ENCODE measurements at places on chromosomes 7 and 10.

DNA sequence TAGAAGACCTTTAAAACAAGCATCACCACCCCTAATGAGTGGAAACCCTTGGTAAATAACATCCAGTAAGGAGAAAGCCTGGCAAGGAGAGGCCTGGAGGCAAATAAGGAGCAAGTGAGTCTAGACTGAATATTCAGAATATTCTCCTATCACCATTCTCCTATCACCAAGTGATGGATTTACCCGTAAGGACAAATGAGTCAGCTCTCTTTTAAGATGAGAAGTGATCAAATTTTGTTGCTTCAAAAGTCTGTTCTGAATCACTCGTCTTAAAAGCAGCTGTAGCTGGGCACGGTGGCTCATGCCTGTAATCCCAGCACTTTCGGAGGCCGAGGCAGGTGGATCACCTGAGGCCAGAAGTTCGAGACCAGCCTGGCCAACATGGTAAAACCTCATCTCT, 28.4 kb downstream of the KIAA1549 start:
- DNase-seq: no peak

DNA sequence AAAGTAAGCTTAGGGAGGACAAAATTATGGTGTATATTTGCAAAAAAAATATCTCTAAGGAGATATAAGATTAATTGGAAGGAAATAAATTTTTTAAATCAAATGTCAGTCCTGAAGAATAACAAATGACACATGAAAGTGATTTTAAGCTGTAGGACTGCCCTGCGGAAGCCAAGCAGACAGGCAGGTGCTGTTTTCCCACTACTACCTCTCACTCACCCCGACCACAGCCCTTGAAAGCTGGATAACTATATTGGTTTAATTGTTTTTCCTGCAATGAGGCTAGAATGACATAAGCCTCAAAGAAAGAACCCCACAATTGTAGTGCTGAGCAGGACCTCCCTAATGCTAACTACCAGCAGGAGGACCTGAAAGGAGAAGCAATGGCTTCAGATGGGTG, 68.6 kb upstream of the VIPR2 start:
- no peak for DNase-seq

DNA sequence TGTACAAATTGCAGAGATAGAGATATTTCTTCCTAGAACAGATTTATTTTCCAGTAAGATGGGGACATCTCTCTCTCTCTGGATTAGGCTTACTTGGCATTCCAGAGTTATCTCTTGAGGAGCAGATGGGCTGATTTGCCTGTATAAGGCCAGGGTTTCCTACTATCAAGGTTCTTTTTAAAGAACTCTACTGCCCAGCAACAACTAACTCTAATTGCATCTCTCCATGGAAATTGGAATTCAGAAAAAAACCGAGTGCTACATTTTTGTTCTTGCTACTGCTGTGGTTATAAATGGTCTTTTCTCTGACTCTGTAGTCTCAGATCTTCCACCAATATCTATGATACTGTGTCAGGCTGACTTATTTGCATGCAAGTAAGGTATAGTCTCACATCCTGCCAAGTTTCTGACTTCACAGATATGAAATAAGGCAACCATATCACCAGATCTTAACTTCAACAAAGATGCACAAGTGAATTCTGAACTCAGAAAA, 161.1 kb downstream of the CRPPA start:
- no peak for DNase-seq

- no peak for DNase-seq
These were observed 272.1 kb downstream of the BMPER start for GRCh38 chr7:34177476-34177875.

DNA sequence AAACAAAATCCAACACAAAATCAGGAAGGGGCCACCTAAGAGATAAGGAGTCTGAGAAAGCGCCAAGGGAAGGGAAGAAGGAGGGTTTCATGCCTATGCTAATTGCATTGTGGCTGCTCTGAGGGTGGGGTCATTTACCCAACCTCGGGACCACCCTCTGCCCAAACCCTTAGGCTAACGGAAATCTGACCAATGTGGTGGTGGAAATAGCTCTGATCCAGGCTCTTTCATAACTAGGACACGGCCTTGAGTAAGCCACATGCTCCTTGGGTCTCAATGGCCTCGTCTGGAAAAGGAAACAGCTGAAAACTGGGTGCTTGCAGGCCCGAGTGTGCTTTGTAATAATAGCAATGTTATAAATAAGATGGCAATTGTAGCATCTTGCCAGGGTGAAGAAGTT, 14.9 kb upstream of the SRGN start:
- no peak for DNase-seq

DNA sequence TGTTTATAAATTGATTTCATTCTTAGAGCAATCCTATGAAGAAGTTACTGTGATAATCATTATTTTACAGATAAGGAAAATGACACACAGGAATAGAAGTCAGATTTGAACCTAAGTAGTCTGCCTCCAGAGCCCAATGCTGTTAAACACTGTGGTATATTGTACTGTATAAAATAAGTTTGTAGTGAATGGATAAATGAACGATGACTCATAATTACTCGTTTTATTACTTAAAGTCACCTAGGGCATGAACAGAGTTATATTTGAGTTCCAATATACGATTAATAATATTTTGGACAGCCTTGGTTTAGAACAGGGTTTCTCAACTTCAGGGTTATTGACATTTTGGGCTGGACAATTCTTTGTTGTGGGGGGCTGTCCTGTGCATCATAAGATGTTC, 7.8 kb upstream of the BTRC start:
- no peak for DNase-seq

DNA sequence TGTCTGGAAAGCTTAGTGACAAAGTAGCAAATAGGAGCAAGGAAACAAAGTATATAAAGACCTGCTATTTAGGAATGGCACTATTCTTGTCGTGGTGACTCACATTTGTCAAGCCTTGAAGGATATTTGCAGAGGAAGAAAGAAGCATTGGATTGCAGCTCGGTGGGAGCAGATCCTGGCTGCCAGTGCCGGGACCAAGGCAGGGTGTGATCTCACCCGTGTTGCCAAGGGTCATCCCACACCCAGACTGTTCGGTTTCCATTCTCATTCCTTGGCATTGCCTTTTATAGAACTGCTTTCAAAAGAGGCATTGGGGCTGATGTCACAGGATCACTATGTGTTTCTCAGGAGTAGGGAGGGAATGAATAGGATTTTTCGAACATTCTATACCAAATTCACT, 176.2 kb downstream of the GALNT17 start:
- DNase-seq: no peak

DNA sequence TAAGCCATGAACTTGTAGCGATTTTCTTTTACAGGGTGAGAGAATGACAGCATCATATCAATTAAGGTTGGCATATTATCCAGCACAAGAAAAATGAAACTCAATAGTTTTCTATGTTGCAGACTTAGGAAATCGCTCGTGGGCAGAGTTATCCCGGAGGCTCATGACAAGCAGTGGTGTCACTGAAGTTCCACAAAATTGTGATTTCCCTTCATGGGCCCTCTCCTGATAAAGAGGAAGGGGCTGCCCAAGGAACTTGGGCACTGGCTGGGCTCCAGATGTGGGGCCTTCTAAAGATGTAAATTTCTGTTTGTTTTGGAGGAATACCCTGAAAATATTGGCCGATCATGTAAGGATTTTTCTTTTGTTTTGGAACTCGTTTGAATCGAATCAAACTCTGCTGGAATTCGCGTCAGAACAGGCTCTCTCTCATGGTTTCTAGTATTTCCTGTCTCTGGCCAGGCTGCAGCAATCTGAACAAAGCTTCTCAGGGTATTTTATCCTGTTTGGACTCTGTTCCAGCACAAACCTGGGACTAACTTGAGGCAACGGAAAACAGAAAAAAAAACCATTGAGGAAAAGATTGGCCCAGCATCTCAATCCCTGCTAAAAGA, 340.6 kb upstream of the NRP1 start:
- DNase-seq: no peak

DNA sequence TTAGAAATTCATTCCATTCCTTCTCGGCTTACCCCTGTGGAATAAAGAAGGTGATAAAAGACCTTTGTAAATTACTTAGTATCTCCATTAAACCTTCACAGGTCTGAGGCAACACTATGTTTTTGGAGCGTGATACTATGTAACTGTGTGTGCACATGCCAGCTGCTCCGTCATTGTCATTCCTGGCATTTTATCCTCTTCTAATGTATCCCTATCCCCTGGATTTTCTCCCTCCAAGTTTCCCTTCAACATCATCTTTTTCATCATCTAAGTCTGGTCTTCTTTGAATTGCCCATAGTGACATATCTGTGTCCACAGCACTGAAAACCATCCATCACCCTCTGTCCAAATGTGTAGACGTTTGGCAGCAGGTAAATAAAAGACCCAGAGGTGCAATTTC, 125.7 kb downstream of the TEX36 start:
- DNase-seq: no peak

- no peak for DNase-seq
These were observed 9.8 kb upstream of the SP8 start for GRCh38 chr7:20796500-20796899.

- no peak for DNase-seq
These were observed 2.7 kb upstream of the CALML5 start for GRCh38 chr10:5502061-5502521.

GRCh38 chr7:40623863-40624262, 489.1 kb downstream of the SUGCT start:
- DNase-seq: no peak

- DNase-seq: no peak
These were observed 126.6 kb downstream of the CCDC71L start for GRCh38 chr7:106534271-106534846.

DNA sequence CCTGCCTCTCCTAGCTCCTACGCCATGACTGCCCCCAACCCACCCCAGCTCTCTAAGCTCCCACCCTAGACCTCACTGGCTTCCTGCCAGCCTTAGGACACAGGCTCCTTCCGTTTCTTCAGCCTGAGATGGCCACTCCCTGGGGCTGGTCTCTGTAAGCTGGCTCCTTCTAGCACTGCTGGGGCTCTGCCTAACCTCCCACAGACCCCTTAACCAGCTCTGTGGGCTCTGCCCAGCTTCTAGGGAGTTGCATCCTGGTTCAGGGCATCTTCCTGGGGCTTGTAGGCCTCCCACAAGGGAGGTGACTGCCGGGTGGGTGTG, 478.6 kb upstream of the KLF6 start:
- no peak for DNase-seq

- DNase-seq: no peak
These were observed 203.9 kb upstream of the NEBL start for GRCh38 chr10:21100871-21101514.

GRCh38 chr10:6002809-6003510, 25.6 kb upstream of the IL15RA start:
- DNase-seq: no peak

DNA sequence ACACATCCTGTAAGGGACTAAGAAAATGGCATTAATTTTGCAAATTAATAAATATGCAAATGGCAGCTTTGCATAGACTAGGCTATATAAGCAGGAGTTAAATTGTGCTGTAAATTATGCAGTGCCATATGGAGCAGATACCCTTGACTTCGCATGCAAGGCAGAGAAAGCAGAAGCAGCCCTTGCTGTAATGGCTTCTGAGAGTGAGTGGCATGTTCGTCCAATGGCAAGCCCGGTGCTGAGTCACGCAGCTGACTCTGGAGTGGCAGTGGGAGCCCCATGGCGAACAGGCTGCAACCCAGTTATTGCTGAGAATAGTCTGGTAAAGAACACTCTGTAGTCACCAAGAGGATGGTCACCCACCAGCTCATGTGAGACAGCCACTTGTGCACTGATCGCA, 1186.5 kb downstream of the TYW1 start:
- peak; percentile 30 for DNase-seq

DNA sequence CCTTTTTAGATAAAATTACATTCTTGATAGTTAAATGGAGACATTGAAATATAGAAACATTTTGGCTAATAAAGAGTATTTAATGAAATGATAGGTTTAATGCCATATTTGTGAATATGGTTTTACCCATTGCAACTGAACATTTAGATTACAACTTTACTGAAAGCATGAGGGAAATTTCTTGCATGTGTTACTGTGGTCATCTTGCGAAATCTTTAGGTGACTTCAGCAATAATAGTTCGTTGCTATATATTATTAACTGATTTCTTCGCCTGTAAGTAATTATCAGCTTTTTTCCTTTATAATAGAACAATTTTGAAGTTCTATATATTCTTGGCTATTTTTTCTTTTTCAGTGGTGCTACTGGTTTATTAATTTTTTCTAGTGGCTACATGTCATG, 83.2 kb downstream of the MLLT10 start:
- no peak for DNase-seq

DNA sequence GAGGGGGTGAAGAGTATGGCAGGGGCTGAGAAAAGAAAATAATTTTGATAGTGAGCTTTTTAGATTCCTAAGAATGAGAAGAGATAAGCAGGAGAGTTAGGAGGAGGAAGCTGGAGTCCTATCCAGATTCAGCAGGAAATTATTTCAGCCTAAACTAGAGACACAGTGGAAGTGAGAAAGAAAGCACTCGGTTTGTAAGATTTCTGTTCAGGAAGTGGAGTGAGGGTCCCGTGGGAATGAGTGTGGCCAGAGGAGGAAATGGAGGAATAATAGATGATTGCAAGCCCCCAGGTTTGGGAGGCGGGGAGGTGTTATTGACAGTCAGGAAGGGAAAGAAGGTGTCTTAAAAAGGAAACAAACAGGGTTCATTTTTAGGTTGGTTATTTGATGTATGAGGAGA, 84.8 kb upstream of the NRP1 start:
- DNase-seq: no peak

DNA sequence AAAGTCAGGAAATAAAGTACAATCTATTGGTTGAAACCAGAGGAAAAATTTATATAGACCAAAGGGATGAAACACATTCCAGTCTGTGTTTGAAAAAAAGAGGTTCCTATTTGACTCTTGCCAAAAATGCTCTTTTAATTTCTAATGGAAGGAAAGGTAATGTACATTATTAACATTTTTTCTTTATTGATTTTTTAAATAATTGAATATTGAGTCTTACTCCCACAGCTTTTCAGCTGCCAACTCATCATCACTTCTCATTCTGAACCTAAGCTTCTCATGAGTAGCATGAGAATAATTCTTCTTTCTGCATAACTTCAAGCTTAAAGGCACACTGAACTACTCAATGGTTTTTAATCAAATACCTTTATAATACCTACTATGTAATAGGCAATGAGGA, 49.8 kb upstream of the FHIP2A start:
- no peak for DNase-seq

GRCh38 chr7:12594122-12594897, 23.8 kb downstream of the SCIN start:
- DNase-seq: no peak

DNA sequence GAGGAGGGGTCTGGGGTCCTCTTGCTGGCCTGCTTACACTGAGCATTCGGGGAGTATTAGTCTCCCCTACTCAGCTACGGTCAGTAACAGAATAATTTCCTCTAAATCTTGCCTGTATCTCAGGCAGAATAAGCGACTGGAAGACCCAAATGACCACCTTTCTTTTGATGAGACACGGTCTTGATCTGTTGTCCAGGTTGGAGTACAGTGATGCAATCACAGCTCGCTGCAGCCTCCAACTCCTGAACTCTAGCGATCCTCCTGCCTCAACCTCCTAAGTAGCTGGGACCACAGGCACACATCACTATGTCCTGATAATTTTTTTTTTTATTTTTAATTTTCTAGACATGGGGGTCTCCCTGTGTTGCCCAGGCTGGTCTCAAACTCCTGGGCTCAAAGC, 17.2 kb downstream of the CCL24 start:
- DNase-seq: no peak

- no peak for DNase-seq
These were observed 10.2 kb downstream of the GIGYF1 start for GRCh38 chr7:100683659-100684533.

GRCh38 chr7:29445736-29446135, 117.9 kb upstream of the PRR15 start:
- no peak for DNase-seq

Measured in NCI-H1694 (cell line).